ENCODE measurements at places on chromosomes 1 and 21.

- no peak for DNase-seq
Measured at GRCh38 chr1:223621312-223621734, 44.2 kb downstream of the CAPN8 start.

- peak; percentile 95 for DNase-seq
Measured at GRCh38 chr1:28232558-28233263, at the start of gene DNAJC8. Gene DNAJC8, minus strand, starts transcription at chr1:28233029. Its CDS starts 31 bp downstream, at chr1:28232998.

GRCh38 chr1:37634244-37634991, at the start of gene RSPO1:
Gene RSPO1, minus strand, starts transcription at chr1:37634892. Its CDS starts 5,231 bp downstream, at chr1:37629661.
- DNase-seq = no peak

DNA sequence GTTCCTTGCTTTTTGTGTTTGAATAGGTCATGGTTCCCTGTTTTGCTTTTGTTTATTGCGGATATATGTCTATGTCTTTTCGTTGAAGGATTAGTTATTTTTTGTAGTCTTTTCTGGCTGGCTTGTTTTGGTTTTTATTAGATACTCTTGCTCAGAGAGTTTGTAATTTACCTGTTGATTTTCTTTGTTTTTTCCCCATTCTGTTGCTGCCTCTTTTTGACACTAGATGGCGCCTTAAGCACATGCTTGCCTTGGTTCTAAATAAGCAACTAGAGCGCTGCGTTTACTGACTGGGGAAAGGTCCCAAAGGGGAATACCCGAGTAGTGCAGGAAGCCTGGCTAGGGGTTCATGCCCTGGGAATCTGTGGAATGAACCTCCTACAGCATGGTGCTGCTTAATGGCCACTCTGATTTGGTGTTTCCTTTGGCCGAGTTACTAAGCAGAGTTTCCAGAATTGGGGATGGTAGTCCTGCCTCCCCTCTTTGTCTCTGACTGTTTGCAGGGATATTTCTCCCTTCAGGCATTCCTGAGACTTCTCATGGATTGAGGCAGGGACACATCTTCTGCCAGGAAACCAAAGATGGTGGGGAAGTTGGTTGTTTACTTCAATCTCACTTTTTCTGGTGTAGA, 143.2 kb downstream of the PTPRU start:
- DNase-seq = no peak

GRCh38 chr1:63912643-63913042, 138.8 kb downstream of the ROR1 start:
- no peak for DNase-seq

GRCh38 chr1:183318433-183318832, 99.7 kb downstream of the NMNAT2 start:
- no peak for DNase-seq

GRCh38 chr1:22331618-22332423, 119.8 kb upstream of the ZBTB40 start:
- DNase-seq = no peak

DNA sequence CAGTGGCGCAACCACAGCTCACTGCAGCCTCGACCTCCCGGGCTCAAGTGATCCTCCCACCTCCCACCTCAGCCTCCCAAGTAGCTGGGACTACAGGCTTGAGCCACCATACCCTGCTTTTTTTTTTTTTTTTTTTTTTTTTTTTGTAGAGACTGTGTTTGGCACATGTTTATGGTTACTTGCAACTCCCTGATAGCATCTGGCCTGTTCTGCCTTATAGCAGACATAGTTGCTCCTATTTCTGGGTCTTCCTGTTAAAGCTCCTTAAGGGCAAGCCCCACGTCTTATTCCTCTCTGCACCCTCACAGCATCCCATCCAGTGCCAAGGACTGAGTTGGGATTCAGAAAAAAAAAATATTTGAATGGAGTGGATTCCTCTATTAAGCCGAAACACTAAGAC, 17.1 kb upstream of the CNR2 start:
- no peak for DNase-seq

DNA sequence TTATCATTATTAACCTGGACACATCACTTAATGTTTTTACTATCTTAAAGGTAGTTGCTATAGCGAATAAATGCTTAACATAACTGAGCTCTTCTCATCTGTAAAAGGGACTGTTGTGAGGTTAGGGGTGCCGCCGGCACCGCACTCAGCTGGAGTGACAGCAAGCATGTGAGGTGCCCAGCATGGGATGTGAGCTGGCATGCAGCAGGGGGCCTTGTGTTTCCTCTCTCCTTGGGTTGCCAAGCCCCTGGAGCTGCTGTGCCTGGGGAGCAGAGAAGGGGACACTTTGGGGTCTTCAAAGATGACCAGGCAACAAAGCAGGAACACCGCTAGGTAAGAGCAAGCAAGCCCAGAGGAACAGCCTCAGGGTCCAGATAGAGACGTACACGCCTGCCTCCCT, 2.1 kb upstream of the ZC3H12A start:
- no peak for DNase-seq

GRCh38 chr1:234083460-234083859, 179.0 kb downstream of the SLC35F3 start:
- no peak for DNase-seq

DNA sequence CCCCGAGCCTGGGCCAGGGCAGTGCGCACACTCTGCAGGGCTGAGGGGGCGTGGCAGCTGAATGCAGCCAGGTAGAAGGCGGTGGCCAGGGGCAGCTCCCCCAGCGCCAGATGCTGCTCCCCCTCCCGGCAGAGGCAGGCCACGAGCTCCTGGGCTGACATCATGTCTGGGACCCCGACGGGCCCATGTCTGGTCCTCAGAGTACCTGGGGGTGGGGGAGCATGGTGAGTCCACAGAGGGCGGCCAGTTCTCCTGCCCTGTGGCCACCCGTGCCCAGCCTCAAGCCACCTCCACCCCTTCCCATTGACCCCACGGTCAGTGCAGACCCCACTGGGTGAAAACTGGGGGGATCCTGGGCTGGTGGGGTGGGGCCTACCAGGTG, 838 bp downstream of the TTC34 start:
- no peak for DNase-seq

DNA sequence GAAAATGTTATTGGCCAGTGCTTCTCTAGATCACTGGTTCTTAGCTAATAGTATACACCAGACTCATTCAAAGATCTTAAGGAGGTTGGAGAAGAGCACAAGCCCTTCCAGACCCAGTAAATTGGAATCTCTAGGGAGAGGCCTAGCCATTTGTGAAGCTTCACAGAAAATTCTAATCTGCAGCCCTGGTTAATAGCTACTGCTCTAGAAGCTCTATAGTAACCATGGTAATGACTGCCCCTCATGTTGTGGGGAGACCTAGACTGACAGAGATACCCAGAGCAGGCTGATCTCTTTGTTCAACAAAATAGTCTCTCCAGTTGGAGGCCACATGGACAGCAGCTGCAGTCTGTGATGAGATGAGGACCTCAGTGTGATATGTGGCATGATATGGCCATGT, 31.7 kb downstream of the ARID1A start:
- no peak for DNase-seq

- no peak for DNase-seq
Measured at GRCh38 chr1:47761974-47762373, 235.2 kb downstream of the TRABD2B start.

GRCh38 chr1:93631626-93632365, 49.8 kb downstream of the BCAR3 start:
- no peak for DNase-seq

DNA sequence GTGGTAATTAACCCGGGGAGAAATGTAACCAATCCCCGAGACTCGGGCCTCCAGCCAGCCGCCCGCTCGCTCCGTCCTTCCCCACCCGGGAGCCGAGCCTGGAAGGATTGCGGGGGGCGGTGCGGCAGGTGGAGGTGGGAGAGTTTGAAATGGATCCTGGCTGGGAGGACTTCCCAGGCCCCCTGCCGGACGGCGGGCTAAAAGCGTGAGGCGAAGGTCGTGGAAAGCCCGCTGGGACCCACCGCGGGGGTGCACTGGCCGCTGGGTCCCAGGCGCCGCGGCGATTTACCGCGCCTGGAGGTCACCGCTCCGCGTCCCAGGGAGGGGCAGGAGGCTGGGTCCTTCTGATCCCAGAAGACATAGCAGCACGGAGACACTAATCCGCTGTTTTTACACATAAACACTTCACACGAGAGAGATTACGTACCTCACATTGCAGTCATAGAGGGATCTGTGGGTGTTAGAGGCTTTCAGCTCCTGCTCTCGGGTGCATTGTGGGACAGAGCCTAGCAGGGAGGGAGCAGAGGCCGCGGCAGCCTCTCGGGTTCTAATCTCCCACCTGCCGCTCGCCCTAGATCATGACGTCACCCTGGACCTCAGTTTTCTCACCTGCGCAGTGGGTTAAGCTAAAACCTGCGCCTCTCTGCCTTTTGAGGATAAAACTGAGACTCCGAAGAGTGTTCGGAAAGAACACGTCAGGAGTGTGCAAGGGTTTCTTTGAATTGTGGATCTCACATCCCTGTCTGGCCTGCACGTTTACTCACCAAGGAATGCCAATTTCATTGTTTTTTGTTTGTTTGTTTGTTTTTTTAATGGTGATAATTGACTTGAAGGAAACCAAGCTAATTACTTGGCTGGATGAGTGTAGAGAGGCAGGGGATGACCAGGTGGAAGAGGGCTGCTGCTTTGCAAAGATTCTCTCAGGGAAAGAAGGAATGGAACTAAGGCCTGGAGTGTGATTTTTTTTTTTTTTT, 17.1 kb upstream of the TMEM9 start:
- peak; percentile 22 for DNase-seq

DNA sequence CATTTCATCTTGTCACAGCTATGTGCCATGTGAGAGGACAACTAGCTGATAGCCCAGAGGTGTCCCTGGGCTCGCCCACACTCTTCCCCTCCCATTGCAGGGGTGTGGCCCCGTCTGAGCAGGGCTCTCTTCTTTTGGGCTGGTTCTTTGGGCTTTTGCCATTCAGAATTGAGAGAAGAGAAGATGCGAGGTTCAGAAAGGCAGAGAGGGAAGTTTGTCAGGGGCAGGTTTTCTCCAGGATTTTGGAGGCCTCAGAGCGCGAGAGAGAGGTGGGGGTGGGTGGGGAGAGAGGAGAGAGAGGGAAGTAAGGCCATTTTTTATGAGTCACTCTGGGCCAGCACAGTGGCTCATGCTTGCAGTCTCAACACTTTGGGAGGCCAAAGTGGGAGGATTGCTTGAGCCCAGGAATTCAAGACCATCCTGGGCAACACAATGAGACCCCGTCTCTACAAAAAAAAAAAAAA, 5.2 kb downstream of the IFI6 start:
- DNase-seq = no peak

DNA sequence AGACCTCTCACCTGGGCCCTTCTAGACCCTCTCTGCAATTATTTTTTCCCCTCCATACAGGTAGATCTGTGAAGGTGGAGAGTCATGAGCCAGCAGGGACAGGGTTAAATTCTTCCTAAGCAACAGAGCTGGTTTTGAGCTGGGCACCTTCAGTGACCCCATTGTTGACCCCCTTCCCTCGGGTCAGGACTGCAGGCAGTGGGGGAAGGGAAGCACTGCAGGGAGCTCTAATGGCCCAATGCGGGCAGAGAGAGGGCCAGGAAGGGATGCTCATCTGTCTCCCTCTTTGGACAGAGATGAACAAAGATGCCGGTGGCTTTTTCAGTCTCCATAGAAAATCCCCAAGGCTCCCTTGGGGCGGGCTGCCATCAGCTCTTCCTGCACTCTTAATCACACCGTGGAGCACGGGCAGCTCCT, 21.4 kb downstream of the SOX13 start:
- DNase-seq = no peak

- DNase-seq = no peak
Measured at GRCh38 chr21:41989698-41990097, 20.5 kb downstream of the ZBTB21 start.

- DNase-seq = no peak
Measured at GRCh38 chr1:6303397-6304012, 42.6 kb upstream of the GPR153 start.

DNA sequence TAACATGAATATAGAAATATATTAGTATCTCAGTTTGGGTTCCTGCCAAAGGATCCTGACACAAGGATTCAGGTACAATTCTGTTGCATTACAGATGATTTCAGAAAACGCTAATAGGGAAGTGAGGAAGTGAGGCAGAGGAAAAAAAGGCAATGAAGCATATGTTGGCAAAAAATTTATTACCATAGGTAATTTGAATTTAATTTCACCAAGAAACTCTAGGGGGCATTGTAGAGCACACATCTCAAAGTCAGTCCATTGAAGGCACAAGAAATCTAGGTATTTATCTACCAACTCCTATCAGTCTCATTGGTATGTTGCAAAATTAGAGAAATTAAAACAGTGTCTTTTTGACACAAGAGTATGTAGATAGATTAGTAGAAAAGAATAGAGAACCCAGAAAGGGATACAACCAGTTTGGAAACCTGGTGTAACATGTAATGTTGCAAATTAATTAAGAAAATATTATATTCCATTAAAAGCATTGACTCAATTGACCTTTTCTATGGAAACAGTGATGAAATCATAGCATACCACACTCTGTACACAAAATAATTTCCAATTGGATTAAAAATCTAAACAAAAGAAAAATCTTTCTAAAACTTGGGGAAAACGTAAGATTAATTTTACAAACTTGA, 104.9 kb upstream of the SNX7 start:
- no peak for DNase-seq

- no peak for DNase-seq
Measured at GRCh38 chr1:209384710-209385550, 198.6 kb upstream of the CAMK1G start.

DNA sequence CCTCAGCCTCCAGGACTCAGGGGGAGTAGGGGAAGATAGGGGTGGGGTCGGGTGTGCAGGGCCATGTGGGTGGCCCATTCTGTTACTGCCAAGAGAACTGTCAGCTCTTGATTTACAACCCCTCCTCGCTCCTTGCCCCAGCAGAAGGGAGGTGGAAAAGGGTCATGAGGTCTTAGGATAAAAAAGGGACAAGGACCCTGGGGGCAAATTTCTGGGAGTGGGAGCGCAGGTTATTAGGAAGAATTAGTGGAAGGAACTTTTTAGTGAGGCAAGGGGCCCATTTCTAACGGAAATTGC, 812 bp downstream of the FAM110D start:
- no peak for DNase-seq

GRCh38 chr1:4375812-4376211, 278.6 kb upstream of the AJAP1 start:
- DNase-seq = no peak

GRCh38 chr1:107963601-107964335, 1.2 kb downstream of the VAV3 start:
- peak; percentile 17 for DNase-seq

DNA sequence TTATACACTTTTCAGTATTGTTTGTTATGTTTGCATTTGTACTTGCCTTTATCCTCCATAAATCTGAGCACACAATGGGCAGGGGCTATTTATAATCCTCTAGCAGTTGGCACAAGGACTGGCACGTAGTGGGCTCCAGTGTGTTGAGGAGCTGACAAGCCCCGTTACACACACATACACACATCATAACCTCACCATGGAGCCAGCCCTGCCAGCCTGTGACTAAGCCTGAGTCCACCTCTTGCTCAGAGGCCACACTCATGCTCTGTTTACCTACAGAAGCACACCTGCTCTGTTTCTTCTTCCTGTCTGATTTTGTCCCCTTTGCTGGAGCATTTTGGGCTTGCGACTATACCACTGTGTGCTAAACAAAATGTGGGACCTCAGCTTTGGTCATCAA, 64.5 kb upstream of the SPATA6 start:
- no peak for DNase-seq

GRCh38 chr1:28860332-28861073, 48.5 kb downstream of the OPRD1 start:
- no peak for DNase-seq

GRCh38 chr1:226990133-226990716, 50.1 kb downstream of the COQ8A start:
- DNase-seq = peak; percentile 21
